ENCODE measurements at places on chromosomes 6 and 20.

DNA sequence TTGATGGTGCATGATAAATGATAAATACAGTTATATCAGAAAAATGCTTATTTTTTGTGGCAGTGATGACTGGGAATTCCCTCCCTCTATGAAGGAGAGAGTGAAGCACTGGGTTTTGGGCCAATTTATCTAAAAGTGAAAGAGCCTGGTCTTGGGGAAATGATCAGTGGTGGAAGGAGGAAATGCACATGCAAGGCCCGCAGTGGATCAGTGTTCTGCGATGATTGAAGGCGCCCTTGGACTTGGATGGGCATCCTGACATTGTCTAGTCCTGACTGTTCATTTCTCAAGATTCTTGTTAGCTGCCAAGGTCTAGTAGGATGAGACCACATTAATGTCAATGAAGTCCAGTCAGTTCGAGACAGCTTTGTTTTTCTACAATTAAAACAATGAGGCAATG is 272.0 kb upstream of the SLC35B3 start:
- no peak for DNase-seq

DNA sequence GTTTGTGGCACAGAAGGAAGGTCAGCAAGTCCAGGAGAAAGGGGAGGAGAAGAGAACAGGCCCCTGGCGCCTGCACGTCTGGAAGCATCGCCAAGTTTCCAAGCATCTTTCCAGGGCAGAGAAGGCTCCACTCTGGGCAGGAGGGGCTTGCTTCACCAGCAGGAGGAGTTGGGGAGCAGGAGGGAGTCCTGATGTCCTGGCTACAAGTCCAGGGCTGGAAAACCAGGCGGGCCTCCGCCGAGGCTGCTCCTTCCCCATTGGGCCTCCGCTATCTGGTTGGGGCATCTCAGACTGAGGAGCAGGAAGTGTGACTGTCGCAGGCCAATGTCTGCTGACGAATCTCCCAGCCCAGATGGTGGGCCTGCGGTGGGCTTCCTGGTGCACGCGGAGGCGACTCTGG is 421.9 kb downstream of the PREX1 start:
- DNase-seq: peak; percentile 15

- no peak for DNase-seq
These were observed 19.4 kb downstream of the SLC9A8 start for GRCh38 chr20:49831770-49832631.

- no peak for DNase-seq
These were observed 3.9 kb downstream of the NPEPL1 start for GRCh38 chr20:58696411-58696961.

DNA sequence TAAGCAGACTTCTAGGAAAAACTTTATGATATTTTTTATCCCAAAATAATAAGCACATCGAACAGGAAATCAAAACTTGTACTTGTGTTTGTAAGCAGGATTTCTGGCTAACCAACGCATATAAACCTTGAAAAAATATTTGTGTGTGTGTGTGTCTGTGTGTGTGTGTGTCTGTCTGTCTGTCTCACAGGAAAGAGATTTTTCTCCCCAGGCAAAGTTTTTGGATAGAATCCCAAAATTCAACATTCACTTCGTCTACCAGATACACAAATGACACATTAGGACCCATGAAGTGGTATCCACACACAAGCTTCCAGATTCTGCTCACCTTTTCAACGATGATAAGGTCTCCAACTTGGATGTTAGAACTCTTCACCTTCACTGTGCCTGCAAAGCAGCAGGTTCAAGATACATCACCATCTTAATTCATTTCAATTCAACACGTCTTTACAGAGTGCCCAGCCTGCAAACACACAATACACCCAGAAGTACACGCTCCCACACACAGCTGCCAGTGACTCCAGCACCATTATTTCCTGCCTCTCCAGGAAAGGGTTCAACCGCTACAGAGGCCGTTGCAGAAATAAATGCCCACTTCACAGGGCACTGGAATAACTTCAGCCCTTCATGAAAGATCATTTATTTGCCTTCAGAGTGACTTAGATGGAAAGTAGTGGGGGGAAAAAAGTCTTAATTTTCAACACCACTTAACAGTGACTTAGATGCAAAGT is 70.9 kb downstream of the ATP9A start:
- DNase-seq: no peak
